ENCODE measurements at places on chromosomes 6 and 20.

- DNase-seq: no peak
Observed at GRCh38 chr20:10521068-10521831, 86.1 kb downstream of the SLX4IP start.

- DNase-seq: peak; percentile 40
Observed at GRCh38 chr6:28838289-28838633, 85.5 kb downstream of the TRIM27 start.

DNA sequence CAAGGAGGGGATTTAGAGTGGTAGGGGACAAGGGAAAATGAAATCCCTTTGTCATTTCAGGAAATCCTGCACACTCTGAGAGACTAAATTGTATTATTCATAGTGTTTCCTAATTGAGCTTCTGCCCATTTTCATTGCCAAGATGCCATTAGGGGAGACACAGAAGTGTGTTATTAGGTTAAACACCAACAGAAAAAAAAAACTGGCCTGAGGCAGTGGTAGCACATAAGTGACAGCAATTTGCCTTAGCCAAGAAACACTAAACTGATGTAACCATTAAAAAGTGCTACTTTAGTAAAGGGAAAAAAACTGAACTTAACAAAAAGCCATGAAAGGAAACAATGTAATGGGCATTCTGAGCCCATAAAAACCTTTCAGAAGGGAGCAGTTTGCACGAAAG lies 270.5 kb upstream of the PLN start:
- no peak for DNase-seq

GRCh38 chr6:87501809-87502572 lies 29.2 kb downstream of the SLC35A1 start:
- no peak for DNase-seq

DNA sequence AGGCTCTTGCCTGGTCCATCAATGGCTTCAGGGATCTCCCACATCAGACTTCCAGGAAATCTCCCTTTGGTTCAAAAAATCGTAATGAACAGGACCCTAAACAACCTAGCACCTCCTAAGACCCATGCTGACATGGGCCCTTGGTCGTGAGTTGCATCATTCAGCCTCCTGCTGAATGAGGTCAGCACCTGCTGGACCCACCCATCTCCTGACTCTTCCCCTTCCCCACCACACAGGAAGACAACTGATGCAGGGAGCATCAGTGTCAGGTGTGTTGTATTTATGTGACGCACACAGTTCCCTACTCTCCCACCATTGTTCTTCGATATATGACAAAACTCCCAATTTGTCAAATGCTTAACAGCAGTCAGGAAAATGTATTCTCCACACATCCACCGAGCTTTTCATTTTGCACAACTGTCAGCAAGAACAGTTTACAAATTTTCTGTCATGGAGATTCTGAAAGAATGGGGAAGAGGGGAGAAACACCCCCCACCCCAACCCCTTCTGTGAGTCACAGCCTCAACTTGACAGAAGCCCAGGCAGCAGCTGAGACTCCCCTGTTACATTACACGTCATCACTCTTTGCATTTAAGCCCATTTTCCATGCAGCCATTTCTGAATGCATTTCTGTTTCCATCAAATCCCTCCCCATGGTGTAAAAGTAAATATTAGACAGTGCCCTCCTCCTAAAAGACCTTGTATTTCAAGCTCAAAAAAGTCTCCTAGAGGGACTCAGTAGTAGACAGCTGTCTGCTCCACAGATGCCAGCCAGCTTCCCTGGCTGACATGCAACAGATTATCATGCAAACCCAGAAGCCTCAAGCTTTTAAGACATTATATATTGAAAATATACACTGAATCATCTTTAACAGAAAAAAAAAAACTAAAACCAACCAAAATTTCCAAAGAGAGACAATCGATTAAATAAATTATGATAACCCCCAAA lies 577.5 kb downstream of the PTPRT start:
- DNase-seq: no peak

DNA sequence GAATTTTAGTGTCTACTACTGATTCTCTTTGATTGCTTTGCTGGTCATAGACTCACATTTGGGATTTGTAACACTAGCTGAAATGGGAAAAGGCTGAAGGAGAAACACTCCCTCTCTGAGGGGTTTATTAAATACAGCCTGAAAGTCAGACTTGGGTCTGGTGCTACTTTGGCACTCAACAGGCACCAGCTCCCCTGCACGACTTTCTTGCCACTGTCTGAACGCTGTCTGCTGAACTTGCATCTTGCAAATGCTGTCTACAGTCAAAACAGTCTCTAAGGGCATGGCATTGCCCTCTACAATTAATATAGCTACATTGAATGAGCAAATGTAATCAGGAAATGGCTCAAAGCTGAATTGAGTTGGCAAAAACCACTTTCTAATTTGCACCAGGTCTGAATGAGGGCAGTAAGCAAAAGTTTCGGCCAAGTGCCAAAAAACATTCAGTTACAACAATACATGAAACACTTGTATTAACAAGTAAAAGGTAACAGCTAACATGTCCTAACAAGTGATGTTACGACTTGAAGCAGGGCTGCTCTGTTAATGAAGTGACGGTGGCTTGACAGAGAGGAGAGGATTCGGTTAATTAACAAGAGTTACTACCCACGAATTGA lies 119.5 kb downstream of the FOXC1 start:
- DNase-seq: no peak

DNA sequence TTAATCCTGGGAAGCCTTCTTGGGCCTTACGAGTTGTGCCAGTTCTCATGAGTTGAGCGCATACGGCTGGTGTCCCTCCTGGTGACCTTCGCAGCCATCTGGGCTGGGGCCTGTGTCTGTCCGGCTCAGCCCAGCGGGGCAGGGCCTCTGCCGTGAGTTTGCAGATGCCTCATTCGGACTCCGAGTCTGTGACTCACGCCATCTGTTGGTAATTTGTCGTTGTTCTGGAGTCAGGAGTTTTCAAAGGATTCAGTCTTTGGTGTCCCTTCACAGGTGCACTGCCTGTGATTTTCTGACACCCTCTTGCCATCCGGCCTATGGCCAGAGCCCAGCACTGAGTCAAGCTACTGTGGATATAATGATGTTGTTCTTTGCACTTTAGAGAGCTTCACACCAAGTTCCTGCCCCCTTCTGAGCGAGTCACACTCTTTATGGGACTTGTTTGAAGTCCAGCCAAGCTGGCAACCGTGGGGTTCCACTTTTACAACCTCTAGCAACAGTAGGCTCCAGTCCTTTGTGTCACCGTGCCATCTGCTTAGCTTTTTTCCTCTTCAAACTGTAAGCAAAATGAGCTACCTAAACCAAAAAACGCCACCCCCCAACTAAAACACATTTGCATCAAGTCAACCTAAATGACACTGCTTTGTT lies 175.6 kb downstream of the AIG1 start:
- DNase-seq: peak; percentile 76

- no peak for DNase-seq
Observed at GRCh38 chr6:157721426-157721825, 101.6 kb upstream of the SNX9 start.

- DNase-seq: no peak
Observed at GRCh38 chr6:111462770-111463391, 20.1 kb downstream of the REV3L start.

DNA sequence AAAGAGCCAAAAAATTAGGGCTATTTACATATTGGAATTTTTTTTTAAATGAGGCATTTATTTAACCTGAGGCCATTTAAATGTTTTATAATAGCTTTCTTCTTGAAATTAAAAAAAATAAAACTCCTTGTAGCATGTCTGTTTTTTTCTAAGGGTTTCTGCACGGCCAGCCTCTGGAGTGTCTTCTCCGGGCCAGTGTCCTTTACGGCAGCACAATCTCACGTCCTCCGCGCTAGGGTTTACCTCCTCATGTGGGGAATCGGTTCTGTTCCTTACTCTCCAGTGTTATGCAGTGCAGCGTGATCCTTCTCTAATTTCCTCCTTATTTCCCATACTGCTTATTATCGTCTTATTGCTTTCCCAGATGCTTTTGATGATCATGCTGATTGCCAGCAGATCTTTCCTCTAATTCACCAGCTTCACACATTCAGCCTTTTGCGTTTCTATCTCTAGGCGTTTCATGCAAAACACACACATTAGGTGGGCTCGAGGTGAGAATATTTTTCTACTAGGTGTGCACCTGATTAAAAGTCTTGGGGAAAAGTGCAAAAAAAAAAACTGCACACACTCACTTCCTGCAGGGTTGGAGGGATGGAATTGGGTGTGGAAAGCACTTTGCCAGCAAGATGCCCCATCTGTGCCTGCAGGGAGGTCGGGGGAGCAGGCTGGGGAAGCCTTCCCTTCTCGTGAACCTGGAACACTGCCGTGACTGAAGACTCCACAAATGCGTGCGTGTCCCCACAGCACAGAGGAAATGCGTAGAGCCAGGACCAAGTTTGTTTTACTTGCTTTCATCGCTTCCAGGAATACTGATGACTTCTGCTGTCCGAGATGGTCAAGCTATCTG lies 56.1 kb downstream of the PSMG4 start:
- no peak for DNase-seq

DNA sequence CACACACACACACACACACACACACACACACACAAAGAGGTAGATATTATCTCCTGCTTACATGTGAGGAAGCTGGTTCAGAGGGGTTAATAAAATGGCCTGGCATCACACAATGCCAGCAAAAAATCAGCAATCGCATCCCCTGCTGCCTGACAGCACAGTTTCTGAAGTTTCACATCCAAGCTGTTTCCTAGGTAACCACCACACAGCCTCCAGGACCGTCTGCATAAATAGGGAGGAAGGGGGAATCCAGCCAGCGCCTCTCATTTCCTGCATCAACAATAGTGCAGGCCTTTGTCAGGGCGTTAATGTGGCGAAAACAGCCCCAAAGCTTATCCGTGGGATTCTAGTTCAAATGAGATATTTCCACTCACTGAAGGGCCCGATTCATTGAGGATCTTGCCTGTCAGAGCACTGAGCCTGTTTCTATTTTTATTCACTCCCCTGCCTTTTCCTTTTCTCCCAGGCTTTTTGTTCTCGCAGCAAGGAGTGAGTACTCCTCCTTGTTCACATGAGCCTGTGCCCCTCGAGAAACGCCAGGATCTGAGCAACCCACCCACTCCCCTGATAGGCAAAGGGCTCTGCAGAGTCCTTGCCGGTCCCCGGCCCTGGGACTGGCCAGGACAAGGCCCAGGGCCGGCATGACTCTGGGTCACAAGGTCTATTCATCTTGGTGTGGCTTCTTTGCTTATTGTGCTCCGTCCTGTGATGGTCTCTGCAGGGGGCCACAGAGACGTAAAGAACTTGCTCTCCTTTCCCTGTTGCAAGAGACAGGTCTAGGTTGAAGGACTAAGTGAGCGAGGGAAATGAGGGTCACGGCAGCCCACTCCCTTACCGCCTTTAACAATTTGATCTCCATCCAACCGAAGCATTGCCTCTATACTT lies 32.7 kb downstream of the TUBB2B start:
- DNase-seq: peak; percentile 93

GRCh38 chr20:50061151-50062005 lies 51.6 kb downstream of the UBE2V1 start:
- DNase-seq: no peak

DNA sequence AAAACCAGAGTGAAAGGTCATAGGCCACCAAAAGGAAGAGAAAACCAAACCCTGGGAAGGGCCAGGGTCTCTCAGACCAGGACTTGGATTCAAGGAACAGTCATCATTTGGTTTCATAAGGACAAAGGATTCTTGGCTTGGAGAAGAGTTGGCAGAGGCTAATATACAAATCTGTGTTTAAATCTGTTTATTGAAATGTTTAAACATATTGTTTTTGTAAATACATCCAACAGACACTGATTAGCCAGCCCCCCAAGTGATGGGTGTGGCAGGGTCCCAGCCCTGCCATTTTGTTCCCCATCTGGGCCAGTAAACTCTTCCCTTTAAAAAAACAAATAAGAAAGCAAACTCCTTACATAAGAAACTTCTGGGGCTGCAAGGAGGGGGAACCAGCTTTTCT lies 6.1 kb upstream of the ZNF831 start:
- DNase-seq: no peak

DNA sequence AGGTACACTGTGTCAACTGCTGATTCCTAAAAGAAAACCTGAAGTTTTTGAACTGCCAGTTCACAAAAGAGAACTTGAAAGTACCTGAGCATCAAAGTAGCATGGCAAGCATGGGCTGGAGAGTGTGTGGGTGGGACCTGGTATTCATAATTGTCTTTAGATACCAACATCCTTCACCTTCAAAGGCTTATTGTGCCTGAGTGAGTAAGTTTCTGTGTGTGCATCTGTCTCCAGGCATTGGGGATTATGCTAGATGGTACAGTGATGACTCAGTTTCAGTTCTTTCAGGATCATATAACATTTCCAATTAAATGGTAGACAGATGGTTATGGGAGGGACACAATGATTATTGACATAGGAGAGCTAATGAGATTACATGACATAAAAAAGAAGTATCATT lies 238.5 kb downstream of the ZFAND3 start:
- no peak for DNase-seq

DNA sequence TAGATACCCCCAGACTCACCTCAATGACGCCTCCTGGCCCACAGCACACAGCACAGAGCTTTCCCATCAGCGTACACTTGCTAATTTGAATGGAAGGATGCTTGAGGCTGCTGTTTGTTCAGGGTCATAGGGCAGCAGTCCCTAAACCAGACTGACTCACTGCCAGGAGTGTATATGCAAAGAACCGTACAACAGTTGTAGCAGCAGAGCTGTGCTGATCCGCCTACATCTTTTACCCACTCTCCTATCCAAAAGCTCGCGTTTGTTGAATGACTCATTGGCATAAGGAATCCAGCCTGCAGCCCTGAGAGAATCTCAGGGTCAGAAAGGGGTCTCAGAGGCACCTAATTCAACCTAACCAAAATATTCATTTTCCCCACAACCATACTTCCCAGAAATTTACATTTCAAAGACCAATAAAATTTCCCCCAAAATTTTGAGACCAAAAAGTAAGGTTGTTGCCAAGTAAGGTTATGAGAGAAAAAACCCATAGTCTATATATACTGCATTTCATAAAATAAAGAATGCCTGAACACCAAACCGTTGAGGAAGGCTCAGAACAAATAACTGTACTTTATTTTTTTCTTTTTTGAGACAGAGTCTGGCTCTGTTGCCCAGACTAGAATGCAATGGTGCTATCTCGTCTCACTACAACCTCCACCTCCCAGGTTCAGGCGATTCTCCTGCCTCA lies 35.3 kb upstream of the CCND3 start:
- DNase-seq: no peak

DNA sequence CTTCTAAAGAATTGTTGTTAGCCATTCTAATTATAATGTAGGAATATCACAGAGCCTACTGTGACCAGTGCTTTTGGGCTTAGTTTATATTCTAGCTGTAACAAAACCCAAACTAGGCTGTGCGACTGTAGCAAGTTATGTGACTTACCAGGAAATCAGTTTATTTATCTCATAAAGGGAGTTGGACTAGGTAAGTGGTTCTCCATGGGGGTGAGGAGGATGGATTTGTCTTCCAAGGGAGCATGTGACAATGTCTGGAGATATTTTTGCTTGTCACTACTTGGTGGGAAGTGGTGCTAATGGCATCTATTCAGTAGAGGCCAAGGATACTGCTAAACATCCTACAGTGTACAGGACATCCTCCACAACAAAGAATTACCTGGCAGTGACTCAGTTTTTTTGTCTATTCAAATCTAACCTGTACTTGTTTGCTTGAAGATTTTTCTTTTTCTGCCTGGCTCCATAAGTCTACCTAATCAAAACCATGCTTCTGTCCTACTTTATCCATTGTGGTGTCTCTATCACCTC lies 32.5 kb downstream of the ZFAND3 start:
- DNase-seq: no peak

- DNase-seq: no peak
Observed at GRCh38 chr20:44135417-44136204, 51.4 kb downstream of the JPH2 start.

Measured in posterior cingulate gyrus (tissue), 11 donors.